ENCODE measurements at places on chromosomes 2 and 18.

- no peak for DNase-seq
Observed at GRCh38 chr18:39660141-39660540, 2094.5 kb upstream of the CELF4 start.

GRCh38 chr2:122244598-122245229 is 489.3 kb downstream of the TSN start:
- DNase-seq: no peak

DNA sequence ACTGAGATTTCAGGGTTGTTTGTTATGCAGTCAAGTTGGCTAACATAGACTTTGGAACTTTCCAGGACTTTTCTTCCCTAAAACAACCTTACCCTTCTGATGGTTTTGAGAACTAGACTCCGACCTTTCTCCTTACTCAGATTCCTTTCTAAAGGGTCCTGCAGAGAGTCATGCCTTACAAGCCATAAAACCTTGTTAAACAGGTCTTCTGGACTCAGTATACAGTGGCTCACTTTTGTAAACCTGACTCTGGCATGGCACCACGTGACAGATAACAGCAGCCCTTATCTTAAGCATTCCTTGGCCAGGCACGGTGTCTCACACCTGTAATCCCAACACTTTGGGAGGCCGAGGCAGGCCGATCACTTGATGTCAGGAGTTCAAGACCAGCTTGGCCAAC is 253.2 kb upstream of the RAB6C start:
- DNase-seq: no peak

GRCh38 chr18:44869533-44869932 is 188.8 kb downstream of the SETBP1 start:
- DNase-seq: no peak

GRCh38 chr2:230982126-230982525 is 13.8 kb upstream of the SPATA3 start:
- DNase-seq: no peak

GRCh38 chr2:64967601-64968000 is 21.6 kb upstream of the SLC1A4 start:
- no peak for DNase-seq

- no peak for DNase-seq
Observed at GRCh38 chr2:235908826-235909225, 259.4 kb downstream of the GBX2 start.

DNA sequence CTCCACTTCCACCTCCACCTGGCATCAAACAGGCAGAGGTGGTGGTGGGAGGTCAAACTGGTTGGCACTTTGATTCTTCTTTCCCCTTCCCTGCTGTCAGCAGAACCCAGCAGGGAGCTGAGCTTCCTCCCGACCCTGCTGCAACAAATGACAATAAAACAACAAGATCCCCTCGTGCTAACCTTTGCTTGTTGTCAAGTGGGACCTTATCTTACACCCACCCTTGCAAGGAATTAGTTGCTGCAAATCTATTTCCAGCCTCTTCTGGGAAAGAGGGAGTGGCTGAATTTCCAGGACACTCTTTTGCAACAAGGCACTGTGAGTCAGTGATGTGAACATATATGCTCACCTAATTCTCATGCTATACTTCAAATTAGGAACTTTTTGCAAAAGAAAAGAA is 655.1 kb downstream of the DSC3 start:
- no peak for DNase-seq

Measured in stimulated activated CD8-positive, alpha-beta memory T cell treated with anti-CD3 and anti-CD28 coated beads, Interleukin-4, amount 100 ng/mL, for 1 hour (primary cell).